GM12891 (cell line): ENCODE measurements at places on chromosomes 5 and 9.

GRCh38 chr9:90107726-90108655 is 503.2 kb downstream of the GADD45G start:
- no peak for DNase-seq

DNA sequence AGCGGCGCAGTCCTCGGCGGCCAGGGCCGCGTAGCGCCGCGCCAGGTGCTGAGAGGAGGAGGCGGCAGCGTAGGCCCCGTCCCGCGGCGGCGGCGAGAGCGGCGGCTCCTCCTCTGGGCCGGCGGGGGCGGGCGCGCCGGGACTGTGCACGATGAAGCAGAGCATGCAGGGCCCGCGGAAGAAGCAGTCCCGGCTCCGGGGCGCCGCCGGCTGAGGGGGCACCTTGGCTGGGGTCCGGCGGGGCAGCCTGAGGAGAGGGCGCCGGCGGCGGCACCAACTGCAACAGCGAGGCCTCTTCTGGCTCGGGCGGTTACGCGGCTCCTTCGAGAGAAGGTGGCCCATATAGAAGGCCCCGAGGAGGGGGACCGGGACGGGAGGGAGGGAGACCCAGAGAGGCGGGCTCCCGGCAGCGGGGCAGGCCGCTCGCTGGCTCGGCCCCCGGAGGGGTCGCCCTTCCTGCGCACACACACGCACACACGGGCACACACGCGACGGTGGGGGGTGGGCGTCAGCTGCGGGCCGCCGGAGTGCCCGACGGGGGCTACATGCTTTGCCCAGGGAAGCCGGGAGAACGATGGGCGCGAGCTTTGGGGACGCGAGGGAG is 446 bp downstream of the FBXL17 start:
- DNase-seq, result peak; percentile 35

DNA sequence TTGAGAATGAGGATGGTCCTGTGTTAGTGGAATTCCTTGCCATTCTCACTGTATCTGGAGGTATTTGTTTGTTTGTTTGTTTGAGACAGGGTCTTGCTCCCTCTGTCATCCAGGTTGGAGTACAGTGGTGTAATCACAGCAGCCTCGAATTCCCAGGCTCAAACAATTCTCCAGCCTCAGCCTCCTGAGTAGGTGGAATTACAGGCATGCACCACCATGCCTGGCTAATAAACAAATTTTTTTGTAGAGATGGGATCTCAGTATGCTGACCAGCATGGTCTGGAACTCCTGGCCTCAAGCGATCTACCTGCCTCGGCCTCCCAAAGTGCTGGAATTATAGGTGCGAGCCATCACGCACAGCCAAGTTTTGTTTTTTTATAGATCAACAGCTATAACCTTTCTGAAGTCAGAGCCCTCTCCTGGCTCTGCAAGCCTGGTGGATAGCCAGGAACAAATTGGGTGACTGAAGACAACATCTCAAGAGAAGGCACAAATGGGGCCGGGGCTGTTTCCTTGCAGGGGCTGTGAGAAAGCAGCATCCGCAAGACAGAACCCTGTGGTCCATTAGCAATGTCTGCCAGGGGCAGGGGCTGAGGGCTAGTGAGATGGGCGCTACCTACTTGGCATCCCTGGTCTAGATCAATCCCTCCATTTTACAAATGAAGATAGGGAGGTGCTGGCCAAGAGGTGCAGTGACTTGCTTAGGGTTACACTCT is 18.8 kb downstream of the SH3PXD2B start:
- DNase-seq, result no peak

DNA sequence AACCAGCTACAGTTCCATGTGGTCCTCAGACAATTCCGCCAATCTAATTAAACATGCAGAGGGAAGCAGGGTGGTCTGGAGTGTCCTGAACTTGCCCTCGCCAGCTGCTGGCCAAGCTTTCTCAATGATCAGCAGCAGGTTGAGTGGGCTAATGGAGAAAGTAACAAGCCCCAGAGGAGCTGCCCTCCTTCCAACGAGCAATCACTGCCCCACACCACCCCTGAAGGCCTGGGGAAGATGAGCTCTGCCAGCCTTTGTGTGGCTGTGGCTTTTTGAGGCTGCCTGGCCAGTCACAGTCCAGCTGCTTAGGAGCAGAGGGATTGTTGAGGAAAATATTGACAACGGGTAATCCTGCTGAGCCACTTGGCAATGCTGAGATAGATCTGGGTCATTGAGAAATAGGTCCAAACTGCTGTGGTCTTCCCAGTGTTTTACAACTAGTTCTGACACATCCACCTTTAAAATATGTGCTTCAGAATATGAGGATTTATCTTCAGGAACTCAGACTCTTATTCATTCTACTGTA is 107.3 kb downstream of the CD180 start:
- DNase-seq, result no peak

- DNase-seq, result no peak
Observed at GRCh38 chr5:151469386-151469785, 22.0 kb downstream of the SLC36A1 start.
